ENCODE measurements at places on chromosomes 11 and 22. TPM values are rescaled to one million over a fixed set of nuclear protein-coding genes. Genes with fewer than 3 reads are reported as not detected.

DNA sequence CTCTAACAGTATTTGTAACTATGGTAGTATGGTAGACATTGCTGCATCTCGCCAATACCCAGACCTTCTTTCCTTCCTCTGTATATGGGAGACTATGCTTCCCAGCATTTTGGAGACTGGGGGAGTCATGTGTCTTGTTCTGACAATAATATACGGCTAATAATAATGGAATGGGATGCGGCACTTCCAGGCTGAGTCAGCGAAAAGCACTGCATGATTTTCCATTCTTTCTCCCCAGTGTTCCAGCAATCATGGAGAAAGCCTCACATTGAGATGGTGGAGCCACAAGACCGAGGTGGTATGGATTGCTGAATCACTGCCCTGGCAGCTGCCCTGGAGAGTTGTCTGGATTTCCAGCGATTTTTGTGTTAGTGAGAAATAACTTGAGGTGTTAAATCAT is 77.1 kb upstream of the FIBIN start:
- DNase-seq: no peak

DNA sequence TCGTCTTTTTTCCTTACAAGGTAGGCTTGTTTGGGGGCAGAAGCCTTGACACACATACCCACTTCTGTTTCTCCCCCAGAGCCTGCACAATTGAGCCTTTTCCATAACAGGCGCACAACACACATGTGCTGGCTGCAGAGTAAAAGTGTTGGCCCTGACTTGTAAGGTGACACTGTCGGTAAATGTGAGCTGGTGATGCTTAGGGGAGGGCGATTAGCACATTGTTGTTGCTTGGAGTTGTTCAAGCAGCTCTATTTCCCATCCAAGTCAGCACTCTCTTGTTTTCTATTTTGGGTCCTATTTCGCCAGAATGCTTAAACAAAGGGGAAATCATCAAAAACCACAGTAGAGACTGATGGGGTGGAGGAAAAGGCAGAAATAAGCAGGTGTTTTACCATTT is 51.9 kb upstream of the PTPRJ start:
- DNase-seq: no peak

DNA sequence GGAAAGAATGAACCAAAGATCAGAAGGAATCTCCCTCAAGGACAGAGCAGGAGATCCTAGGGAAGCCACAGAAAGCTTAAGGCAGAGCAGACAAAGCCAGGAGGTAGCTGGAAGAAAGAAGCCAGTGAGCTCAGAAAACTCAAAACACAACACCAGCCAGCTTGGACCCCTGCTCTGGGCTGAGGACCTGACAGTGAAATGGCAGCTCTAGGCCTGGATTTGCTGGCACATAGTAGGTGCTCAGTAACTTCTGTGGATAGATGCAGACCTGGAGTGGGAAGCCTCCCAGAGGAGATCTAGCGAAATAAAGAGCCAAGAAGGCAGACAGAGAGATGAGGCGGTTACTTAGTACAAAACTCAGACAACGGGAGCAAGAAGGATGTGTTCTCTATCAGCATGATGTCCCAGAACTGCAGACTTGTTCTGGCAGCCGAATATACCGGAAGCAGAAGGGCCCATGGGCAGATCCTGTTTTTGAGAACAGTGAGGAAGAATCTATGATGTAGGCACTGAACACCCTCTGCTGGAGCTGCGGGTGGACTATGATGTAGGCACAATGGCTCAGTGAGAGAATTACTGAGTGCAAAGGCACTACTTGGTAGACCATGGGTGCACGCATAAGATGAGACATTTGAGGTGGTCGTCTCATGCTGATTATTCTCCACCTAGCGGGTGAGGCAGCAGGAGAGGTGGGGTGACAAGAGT is 4.8 kb downstream of the ROBO4 start:
- no peak for DNase-seq

DNA sequence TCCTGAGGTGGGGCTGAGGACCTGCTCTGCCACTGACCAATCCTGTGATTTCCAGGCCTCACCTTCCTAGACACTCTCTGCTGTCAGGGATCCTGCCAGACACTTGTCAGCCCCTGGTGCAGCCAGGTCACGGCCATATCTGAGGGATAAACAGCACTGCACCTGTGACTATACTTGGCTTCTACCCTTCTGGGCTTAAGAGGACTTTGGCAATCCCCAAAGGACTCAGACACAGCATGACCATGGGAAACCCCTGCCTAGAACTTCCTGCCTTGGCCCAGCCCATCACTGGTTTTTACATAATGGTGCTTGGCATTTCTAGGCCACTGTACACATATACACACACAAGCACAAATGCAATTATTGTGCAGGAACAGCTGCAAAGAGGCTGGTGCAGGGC is 11.6 kb upstream of the OLFML1 start:
- no peak for DNase-seq

DNA sequence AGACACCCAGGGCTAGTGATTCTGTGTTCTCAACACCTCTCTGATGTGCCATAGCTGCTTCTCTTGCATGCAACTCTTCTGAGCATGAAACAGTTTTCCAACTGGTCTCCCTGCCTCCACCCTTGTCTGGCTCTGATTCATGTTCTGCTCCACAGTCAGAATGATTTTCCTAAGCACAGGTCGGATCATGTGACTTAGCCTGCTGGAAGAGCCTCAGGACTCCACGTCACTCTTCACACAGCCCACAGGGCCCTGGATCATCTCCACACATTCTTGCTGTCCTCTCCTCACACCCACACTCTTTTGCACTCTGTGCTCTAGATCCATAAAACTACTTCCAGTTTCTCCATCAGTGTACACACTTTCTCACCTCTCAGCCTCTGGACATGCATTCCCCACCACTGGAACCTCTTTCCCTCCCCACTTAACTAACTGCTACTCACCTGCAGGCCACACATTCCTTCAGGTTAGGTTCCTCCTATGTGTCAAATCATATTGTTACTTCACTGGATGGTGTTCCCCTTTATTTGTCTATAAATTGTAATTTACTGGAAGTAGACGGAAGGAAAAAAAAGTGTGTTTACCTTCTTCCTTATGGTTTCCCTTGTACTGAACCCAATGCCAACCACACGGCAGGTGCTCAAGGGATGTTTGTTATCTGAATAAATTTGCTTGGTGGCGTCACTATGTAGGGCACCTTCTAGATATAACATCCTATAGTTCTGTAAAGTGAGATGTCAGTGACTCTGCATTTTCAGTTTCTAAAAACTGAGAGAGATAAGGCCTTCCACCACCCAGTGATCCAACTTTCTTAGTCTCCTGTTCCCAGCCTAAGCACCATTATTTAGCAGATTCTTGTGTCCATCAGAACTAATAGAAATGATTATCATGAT is 133.7 kb downstream of the ETS1 start:
- no peak for DNase-seq

- no peak for DNase-seq
Measured at GRCh38 chr11:17388609-17389210, at the start of gene KCNJ11. TSS of gene KCNJ11 (minus strand) at chr11:17388659. CDS start at chr11:17388091, 568 bp downstream.

Gene TRPM5
- 0.05 TPM for polyA plus RNA-seq

Measured in H1 (cell line).